ENCODE measurements at places on chromosomes 16 and 17. TPM values are rescaled to one million over a fixed set of nuclear protein-coding genes. Genes with fewer than 3 reads are reported as not detected.

Gene CX3CL1
- 25.3 TPM for total RNA-seq

Gene SLC47A2
- total RNA-seq = 0.49 TPM

Gene EVPLL
- 19.9 TPM for total RNA-seq

Gene ST6GALNAC2
- total RNA-seq = 101 TPM

Gene PMFBP1
- 2.9 TPM for total RNA-seq

Gene SLC16A5
- 71.6 TPM for total RNA-seq

Gene MYO15A
- total RNA-seq = 0.47 TPM

Gene CRYBA1
- total RNA-seq = not detected

Gene PLEKHH3
- 66.6 TPM for total RNA-seq

Gene ADAP2
- 24.1 TPM for total RNA-seq

Gene TLCD2
- total RNA-seq = 0.99 TPM

Gene CPHXL2
- not detected for total RNA-seq

Gene MT1M
- 20.0 TPM for total RNA-seq

Gene SMPD3
- total RNA-seq = 43.9 TPM

Gene SREBF1
- total RNA-seq = 146 TPM

Gene AANAT
- total RNA-seq = not detected

Gene KRTAP4-8
- 27.3 TPM for total RNA-seq

Gene SLC13A2
- 6.5 TPM for total RNA-seq

Gene KCNG4
- total RNA-seq = not detected

Gene LPCAT2
- total RNA-seq = 16.9 TPM

Gene NTN1
- 6.1 TPM for total RNA-seq

Gene CA5A
- not detected for total RNA-seq

Gene IGFBP4
- 35.1 TPM for total RNA-seq

Gene MFAP4
- 65.7 TPM for total RNA-seq

Gene TSPOAP1
- 9.4 TPM for total RNA-seq

Gene C17orf78
- not detected for total RNA-seq

Gene CACNG3
- not detected for total RNA-seq

Gene LRRC37A3
- 2.7 TPM for total RNA-seq

Gene HERPUD1
- 153 TPM for total RNA-seq

Gene ZNF830
- 13.2 TPM for total RNA-seq

Gene ENPP7
- not detected for total RNA-seq

Gene HSD17B2
- not detected for total RNA-seq

Gene HAS3
- total RNA-seq = 3.5 TPM

Gene CLDN7
- total RNA-seq = 25.6 TPM

Gene ABCC12
- total RNA-seq = 0.16 TPM

Gene ELMO3
- total RNA-seq = 46.2 TPM

Gene TBX6
- 7.2 TPM for total RNA-seq

Gene CCL1
- not detected for total RNA-seq

Gene NAGS
- 3.7 TPM for total RNA-seq

Data from lower leg skin (tissue), 4 donors.